ENCODE measurements at places on chromosomes 5 and 9.

- no peak for DNase-seq
Observed at GRCh38 chr5:14059810-14060209, 83.3 kb upstream of the TRIO start.

DNA sequence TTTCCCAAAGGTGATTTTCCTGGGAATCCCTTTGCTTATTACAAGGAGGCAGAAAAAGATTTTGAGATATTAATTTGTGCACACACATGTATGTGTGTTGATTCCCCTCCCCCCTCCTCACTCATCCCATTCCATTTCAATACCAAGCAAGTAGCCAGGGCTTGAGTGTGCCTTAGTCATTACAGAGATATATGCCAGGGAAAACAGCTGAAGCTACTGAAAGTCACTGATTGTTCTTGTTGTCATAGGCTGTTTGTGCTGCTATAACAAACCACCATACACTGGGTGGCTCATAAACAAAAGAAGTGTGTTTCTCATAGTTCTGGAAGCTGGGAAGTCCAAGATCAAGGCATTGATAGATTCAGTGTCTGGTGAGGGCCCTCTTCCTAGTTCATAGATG lies 158.6 kb downstream of the BAAT start:
- no peak for DNase-seq

DNA sequence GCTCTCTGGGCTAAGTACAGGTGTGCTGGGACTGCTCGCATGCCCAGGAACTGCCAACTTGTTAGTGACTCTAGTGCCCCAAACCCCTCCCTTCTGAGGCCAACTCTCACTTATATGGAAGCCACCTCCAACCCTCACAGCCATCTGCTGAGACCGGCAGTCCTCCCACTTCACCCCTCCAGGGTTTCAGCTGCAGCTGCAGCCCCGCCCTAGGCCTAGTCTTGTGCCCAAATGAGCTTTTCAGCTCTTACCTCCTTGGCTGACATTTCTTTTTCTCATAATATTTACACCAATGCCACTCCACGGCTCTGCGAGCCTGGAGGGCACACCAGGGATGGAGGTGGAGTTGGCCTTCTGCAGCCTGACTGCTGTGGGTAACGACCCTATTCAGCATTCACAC lies 166.6 kb downstream of the ROR2 start:
- no peak for DNase-seq

- DNase-seq = no peak
Observed at GRCh38 chr5:180178531-180179441, 30.2 kb downstream of the RASGEF1C start.

DNA sequence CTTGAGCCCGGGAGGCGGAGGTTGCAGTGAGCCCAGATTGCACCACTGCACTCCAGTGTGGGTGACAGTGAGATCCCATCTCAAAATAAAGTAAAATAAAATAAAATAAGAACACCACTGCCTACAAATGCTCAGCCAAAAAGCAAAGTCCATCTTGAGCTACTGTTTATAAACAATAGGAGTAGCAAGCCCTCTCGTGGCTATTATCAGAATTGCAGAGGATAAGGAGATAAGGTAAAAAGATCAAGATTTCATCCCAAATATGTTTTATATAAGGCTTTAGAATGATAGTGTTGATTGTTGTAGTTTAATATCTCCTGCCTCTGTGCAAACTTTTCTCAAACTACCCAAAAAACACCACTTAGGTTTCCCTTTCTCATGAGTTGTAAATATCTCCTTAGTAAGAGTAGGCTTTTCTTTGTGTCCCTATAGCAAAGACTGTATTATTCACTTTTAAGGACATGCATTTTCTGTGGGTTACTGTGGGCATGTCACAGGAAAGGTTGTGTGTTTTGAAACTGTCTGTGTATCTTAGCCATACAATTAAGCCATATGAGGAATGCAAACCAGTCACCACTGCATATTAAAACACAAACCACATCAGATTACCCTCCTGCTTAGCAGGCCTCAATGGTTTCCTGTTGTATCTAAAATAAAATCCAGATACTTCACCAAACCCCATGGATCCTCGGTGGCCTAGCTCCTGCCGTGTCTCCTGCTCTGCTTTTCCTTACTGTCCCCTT lies 31.8 kb upstream of the CKS2 start:
- DNase-seq = no peak

All from mesothelial cell of epicardium (in vitro differentiated cells).